Hematopoietic multipotent progenitor cell (in vitro differentiated cells): ENCODE measurements at places on chromosomes 12 and 14. TPM values are rescaled to one million over a fixed set of nuclear protein-coding genes. Genes with fewer than 3 reads are reported as not detected.

DNA sequence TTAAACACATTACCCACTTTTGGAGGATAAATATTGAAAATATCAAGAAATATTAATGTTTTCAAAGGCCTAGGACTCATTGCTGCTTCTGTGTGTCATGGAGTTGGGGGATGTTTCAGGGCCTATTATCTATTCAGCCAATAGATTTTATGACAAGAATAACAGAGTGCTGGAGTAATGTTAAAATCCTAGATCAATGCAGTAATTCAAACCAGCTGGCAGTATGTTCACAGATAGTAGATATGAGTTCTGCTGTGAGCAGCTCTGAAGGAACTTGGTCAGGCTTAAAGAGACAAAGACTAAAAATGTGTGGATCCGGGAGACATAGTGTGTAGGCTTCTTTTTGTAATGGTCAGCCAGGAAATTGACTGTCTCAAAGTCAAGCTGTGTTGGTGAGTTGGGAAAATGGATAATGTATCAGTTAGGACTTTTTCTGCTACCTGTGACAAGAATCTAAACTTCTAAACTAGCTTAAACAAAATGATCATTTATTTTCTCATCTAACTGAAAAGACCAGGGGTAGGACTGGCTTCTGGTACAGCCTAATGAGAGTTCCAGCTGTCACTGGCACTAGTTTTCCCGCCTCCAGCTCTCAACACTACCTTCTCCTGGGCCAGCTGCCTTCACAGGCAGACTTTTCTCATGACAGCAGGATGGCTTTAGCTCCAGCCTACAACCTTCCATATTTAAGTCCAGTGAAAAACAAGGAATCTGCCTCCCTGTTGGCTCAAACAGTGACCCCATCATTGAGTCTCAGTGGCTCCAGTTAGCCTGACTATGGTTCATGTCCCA is 16.3 kb upstream of the POLR3B start:
- DNase-seq: no peak

GRCh38 chr14:96260341-96260821 is 4.4 kb downstream of the BDKRB1 start:
- DNase-seq: no peak

DNA sequence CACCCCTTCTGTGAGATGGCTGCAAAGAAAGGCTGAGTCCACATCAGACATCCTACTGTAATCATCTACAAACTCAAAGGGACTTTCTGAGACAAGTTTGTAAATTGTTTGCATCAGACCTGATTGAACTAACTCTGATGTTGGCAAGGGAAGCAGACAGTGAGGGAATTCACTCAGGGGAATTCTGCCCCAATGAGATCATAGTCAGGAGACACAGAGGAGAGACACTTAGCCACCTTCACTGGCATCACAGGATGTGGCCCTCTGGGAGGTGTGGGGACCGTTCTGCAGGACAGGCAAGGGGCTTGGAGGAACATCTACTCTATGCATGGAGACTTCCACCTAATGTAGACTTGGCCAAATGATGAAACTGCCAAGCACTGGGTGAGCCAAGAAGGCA is 70.7 kb upstream of the DDX11 start:
- DNase-seq: no peak

GRCh38 chr12:26658991-26659390 is 174.0 kb downstream of the ITPR2 start:
- no peak for DNase-seq

- no peak for DNase-seq
Observed at GRCh38 chr12:4045786-4046494, 172.7 kb upstream of the PARP11 start.

- DNase-seq: no peak
Observed at GRCh38 chr12:65624554-65625086, 199.7 kb upstream of the HMGA2 start.

- DNase-seq: no peak
Observed at GRCh38 chr14:96663491-96664067, 133.6 kb upstream of the VRK1 start.

DNA sequence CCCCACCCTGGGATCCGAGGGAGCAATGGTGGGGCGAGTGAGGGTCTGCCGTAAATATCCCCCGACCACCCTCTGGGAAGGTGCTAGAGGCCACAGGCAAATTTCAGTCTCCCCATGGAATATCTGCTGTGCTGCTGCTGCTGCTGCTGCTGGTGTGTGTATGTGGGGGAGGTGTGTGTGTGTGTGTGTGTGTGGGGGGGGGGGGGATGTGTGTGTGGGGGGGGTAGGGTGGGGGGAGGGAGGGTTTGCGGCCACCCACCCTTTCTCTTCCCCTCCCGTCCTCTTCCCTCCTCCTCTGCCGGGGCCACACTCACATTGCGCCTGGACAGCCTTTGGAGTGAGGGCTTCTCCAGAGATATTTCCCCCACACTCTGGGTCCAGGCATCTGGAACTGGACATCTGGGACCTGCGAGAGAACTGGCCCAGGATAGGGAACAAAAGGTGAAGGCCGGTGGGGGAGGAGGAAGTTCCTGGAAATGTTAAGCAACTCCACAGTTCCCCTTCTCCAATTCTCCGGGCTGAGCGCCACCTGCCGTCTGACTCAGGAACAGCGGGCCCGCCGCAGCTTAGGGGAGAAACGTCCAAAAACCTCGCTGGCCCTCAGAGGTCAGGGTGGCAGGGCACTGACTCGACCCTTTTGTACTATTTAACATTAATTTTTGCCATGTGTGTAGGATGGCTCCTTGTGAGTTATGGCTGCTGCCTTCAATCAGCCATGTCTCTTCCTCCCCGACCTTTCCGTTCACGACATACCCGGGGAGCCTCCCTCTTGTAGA is at the start of gene C1RL:
Gene C1RL, minus strand, starts transcription at position 419 of the 776 bp plus-strand sequence. Its CDS starts 34 bp downstream, at position 385.
- no peak for DNase-seq

DNA sequence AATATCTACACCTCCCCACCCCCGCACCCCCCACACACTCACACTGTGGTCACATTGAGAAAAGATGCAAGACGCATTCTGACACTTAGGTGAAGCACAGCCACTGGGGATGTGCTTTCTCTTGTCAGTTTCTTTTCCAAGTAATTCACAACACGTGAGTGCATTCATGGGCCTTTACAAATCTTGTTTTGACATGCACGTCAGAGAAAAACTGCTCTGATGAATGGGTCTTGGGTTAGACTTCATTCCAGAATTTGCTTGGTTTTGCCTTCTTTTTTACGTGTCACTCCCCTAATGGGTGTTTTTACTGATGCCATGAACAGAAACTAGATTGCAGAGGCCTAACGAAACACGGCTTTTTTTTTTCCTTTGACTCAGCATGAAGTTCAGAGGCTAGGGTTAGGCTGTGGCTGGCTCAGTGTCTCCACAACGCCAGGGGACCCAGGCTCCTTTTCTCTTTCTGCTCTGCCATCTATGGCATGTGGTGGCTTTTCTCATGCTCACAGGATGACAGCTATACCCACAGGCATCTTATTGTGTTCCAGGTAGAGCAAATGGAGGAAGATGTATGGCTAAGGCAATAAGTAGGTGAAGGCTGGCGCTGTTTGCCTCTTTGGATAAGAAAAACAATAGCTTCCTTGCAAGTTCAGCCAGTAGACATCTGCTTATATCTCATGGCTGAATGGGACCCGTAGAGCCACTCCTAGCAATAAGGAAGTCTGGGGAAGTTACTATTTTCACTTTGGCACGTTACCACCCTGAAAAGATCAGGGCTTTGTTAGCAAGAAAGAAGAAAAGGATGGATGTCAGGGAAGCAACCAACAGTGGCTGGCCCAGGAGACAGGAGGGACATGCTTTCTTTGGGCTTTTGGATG is 253.3 kb downstream of the SLC15A4 start:
- no peak for DNase-seq

DNA sequence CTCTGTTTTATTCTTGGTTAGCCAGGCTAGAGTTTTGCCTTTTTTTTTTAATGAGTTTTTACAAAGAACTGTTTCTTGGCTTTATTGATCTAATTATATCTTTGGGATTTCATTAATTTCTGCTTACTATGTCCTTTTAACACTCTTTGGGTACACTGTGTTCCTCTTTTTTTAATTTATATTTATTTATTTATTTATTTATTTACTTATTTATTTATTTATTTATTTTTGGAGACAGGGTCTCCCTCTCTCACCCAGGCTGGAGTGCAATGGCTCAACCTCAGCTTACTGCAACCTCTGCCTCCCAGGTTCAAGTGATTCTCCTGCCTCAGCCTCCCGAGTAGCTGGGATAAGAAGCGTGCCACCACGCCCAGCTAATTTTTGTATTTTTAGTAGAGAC is 15.1 kb upstream of the MARK3 start:
- no peak for DNase-seq

DNA sequence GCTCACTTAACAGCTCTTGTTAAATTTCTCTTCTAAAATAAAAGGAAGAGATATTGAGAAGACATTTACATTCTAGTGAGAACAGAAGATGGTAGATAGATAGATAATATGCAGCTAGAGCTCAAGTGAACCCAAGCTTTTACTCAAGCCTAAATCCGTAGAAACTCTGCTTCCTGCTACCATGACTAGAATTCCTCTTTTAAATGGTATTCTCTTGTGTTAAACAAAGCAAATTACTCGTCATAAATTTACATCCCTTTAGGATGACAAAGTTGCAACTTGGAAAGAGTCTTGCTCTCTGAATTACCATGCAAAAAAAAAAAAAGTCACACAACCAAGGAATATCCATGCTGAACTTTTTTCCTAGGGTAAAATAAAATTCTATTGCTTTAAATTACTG is 160.7 kb upstream of the LRFN5 start:
- DNase-seq: no peak

TAS2R8 gene
- not detected for total RNA-seq

BICD1 gene
- total RNA-seq: 18.3 TPM

ASCL1 gene
- total RNA-seq: not detected

KRT6C gene
- total RNA-seq: not detected

ZDHHC22 gene
- not detected for total RNA-seq
